ENCODE measurements at places on chromosomes 2 and 18.

DNA sequence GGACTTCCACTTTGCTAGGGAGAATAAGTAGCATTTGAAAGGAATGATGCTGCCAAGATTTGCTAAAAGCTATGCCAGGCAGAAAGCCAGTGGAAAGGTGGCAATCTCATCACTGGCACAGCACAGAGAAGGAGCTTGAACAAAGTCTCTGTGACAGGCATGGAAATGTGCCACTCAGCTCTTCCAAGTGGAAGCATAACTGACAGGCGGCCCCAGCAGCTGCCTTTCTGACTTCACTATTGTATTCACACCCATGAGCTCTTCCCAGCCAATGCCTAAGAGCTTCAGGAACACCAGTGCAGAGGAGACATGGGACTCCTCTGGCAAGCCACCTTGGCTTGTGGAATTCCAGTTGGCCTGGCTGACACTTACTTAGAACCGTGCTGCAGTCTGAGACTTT lies 134.6 kb upstream of the REG3G start:
- DNase-seq, result no peak

- DNase-seq, result no peak
Observed at GRCh38 chr18:23259701-23260681, 124.7 kb downstream of the CABLES1 start.

DNA sequence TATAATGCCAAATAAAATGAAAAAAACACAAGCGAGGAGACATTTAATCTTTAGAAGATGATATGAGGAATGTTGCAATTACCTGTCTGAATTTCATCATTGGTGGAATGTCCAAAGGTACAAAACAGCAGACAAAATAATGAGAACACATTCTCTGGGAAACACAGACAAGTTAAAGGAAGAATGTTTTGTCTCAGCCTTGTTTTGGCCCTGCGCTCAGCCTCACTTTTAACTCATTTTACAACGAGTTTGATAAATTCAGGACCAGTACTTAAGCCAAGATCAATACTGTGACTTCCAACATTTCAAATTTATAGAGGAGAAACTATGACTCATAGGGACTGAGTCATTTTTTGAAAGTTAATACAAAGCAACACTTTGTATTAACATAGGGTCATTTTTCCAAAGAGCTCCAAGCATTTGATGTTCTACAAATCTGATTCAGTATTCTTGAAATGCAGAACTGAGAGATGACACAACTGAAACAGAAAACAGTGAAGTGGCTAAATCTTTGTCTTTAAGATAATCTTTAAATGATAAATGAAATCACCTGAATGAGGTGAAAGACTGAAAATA lies 833.2 kb upstream of the CHAC2 start:
- no peak for DNase-seq

DNA sequence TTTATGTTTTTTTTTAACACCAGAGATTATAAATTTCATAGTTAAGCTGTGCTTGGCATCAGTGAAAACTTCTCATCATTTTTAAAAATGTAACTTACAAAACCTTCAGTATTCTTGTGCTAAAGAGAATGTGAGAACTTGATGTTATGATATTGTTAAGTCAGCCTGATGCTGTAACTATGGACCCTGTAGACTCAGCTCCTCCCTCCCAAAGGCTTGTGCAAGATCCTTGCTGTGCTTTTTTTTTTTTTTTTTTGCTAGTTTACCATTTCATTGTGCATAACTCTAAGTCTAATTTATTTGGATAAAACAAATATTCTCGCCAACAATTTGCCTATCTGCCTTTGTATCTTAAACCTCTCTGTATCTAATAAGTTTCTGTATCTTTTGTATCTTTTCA lies 12.9 kb upstream of the TFPI start:
- no peak for DNase-seq

DNA sequence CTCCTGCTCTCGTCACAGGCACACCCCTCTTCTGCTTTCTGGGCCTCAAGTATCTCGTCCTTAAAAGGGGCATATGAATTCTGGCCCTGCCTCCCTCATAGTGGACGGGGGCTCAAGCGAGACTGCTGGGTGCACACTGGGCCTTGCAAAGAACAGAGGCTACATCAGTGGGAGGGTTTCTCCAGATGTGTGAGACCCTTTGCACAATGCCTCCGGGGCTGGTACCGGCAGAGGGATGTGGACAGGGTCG lies 25.0 kb downstream of the CRACDL start:
- no peak for DNase-seq

GRCh38 chr2:119491776-119492525 lies 32.3 kb downstream of the SCTR start:
- DNase-seq, result no peak

DNA sequence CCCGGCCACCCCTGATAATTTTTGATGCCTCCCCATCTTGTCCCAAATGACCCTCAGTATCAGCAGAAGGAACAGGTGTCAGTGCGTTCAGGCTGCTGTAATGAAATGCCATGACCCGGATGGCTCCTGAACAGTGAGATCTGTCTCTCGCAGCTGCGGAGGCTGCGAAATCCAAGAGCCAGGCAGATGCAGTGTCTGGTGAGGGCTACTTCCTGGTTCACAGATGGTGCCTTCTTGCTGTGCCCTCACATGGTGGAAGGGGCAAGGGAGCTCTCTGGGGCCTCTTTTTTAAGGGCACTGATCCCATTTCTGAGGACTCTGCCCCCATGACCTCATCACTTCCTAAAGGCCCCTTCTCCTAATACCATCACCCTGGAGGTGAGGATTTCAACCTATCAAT lies 152.2 kb downstream of the TWIST2 start:
- no peak for DNase-seq

GRCh38 chr2:241911551-241911950 lies 42.0 kb downstream of the RTP5 start:
- no peak for DNase-seq

GRCh38 chr2:218367415-218368149 lies 10.9 kb downstream of the CATIP start:
- peak; percentile 57 for DNase-seq

GRCh38 chr2:13583609-13584008 lies 866.9 kb downstream of the TRIB2 start:
- no peak for DNase-seq

- DNase-seq, result no peak
Observed at GRCh38 chr2:37920570-37920969, 4.5 kb upstream of the RMDN2 start.

- DNase-seq, result no peak
Observed at GRCh38 chr18:74288730-74289129, 3.0 kb downstream of the CYB5A start.

GRCh38 chr18:56162311-56163265 lies 475.8 kb downstream of the TXNL1 start:
- DNase-seq, result no peak

- no peak for DNase-seq
Observed at GRCh38 chr2:44084850-44085249, 83.8 kb upstream of the PPM1B start.

GRCh38 chr2:174761837-174762236 lies 2.4 kb downstream of the CHRNA1 start:
- DNase-seq, result no peak

GRCh38 chr2:64825831-64826491 lies 163.2 kb upstream of the SLC1A4 start:
- DNase-seq, result no peak

- DNase-seq, result no peak
Observed at GRCh38 chr2:100244881-100245605, 77.3 kb downstream of the LONRF2 start.

Data from stimulated activated CD4-positive, alpha-beta T cell treated with anti-CD3 and anti-CD28 coated beads, Interleukin-1b, Interleukin-23, amount 100 ng/mL, for 48 hours (primary cell).